ENCODE measurements at places on chromosomes 11 and 22.

GRCh38 chr11:129249923-129250322 is 57.8 kb upstream of the ARHGAP32 start:
- DNase-seq: no peak

DNA sequence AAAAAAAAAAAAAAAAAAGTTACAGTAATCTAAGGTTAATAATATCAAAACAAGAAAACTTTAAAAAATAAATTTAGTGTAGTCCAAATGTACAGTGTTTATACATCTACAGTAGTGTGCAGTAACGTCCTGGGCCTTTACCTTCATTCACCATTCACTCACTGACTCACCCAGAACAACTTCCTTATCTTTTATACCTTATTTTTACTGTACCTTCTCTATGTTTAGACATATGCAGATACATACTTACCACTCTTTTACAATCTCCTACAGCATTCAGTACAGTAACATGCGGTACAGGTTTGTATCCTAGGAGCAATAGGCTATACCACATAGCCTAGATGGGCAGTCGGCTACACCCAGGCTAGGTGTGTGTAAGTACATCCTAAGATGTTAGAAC is 38.5 kb downstream of the TCF20 start:
- no peak for DNase-seq

- DNase-seq: no peak
Observed at GRCh38 chr11:31045335-31045734, 324.2 kb downstream of the DCDC1 start.

- DNase-seq: no peak
Observed at GRCh38 chr11:77596626-77597025, 6.9 kb downstream of the AQP11 start.

DNA sequence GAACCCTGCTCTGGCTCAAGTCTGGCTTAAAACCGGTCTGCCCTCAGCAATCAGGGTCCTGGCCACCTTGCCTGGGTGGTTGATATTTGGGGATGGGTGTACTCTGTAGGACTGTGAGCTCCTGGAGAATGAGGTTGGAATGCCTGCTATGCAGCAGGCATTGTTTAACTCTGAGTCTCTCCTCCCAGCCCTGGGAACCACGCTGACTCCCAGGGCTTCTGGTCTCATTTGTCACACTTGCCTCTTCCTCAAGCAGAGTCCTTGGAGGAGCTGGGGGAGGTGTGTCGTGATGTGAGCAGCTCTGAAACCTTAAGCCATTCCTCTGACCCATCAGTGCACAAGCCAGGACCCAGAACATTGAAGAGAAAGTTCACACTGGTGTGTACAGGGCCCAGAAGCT is 340.1 kb downstream of the MN1 start:
- no peak for DNase-seq

GRCh38 chr11:1486054-1486825 is at the start of gene MOB2:
MOB2 (minus strand) TSS chr11:1486779; CDS start chr11:1486556, 223 bp downstream.
- DNase-seq: no peak

GRCh38 chr11:121575963-121576290 is 123.2 kb upstream of the SORL1-AS1 start:
- DNase-seq: no peak

GRCh38 chr11:27720277-27720830 is 20.1 kb upstream of the BDNF start:
- no peak for DNase-seq

DNA sequence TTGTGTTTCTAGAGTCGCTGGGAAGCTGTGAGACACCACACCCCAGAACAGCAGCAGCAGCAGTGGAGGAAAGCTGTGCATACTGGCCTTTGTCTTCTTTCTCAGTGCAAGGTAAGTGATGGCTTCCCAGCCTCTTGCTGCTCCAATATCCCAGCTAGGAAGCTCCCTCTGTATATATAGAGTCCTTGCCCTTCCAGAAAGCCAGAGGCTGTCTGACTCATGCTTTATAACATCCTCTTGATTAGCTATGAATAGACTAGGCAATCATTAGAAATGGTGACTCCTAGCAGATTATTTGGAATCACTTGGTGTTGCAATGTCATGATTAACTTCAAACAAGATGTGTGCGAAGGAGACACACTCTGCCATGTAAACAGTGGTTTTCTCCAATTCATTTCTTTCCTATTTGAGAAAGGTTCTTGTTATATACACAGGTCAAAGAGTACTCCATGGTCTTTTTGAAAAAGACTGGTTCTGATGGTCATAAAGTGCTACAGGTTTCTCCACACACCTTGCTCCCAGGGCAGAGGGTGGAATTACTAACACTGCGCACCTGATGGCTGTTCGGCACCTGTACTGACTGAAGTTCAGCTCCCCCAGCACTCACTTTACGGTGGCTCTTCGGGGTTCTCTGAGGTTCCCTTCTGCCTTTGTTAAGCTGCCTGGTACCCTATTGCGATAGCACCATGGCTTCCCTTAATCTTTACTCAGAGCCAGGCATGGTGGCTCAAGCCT is at the start of gene MMP1:
Gene MMP1 (minus strand): TSS at position 149 of the 735 bp plus-strand sequence. CDS start 68 bp downstream, at position 81.
- DNase-seq: peak; percentile 65

DNA sequence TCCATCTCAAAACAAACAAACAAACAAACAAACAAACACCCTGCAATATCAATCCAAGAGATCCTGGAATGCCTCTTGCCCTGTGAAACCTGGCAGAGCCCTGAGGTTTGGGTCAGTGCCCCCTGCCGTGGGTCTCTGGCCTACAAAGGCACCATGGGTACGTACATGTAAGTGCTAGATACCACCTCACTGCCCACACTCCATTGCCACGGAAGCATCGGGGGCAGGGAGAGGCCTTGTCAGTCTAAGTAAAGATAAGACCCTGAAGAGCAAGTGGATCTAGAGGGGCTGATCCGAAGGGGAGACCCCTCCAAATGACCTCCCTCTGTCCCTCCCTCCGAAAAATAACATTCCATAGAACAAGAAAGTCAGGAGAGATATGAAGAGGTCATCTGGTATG is 2.0 kb upstream of the MIEF1 start:
- DNase-seq: no peak

- DNase-seq: no peak
Observed at GRCh38 chr11:127247261-127247851, 246.8 kb upstream of the KIRREL3 start.

DNA sequence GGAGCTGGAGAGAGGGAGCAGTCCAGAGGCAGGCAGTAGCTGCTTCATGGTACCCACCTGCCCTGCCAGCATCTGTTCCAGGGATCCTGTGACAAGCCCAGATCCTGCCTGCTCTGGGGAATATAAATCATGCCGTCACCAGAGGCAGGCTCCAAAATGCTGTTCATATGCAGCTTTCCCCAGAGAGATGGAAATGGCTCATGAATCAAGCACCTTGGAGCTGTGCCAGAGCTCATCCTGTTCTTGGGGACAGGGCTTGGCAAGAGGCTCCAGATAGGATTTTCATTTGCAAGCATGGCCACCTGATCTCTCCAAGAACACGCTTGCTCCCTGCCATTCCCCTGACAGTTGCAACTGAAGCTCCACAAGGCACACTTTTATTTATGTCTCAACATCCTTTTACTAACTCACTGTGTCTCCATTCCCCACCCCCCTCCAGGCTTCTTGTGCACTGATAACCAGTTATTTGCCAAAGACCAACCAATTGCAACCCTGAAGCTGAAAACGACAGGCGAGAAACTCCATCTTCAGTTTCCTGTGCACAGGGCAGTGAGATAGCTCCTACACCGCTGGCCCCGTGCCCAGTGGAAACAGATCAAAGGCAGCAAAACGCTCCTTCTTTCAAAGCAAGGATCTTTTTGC is 115.8 kb upstream of the PITPNB start:
- no peak for DNase-seq

- DNase-seq: no peak
Observed at GRCh38 chr22:27404441-27404840, 397.1 kb downstream of the MN1 start.

DNA sequence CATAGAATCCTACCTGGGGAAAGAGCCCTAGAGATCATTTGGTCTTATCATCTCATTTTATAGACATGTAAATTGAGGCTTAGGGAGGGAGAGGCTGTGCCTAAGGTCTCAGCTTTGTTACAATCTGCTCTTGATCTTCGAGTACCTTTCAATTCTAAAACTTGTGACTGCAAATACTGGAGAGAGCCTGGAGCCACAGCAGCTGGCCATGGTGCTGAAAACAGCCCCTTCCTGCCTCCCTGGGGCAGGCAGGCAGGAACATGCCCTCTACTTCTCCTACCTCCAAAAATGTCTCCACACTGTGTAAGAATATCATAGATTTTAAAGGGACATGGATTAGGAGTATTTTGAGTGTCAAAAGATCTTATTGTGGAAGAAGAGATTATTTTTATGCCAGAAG is 52.2 kb downstream of the C22orf42 start:
- DNase-seq: no peak

- DNase-seq: no peak
Observed at GRCh38 chr11:120773501-120774031, 250.3 kb upstream of the TBCEL start.

GRCh38 chr11:69617682-69618081 is 23.3 kb upstream of the CCND1 start:
- DNase-seq: no peak

- DNase-seq: no peak
Observed at GRCh38 chr22:50031189-50032091, 18.9 kb upstream of the IL17REL start.

- DNase-seq: peak; percentile 70
Observed at GRCh38 chr11:65427691-65428577, 5.3 kb downstream of the NEAT1 start.

GRCh38 chr11:117874910-117875381 is 1.5 kb downstream of the FXYD6 start:
- no peak for DNase-seq

DNA sequence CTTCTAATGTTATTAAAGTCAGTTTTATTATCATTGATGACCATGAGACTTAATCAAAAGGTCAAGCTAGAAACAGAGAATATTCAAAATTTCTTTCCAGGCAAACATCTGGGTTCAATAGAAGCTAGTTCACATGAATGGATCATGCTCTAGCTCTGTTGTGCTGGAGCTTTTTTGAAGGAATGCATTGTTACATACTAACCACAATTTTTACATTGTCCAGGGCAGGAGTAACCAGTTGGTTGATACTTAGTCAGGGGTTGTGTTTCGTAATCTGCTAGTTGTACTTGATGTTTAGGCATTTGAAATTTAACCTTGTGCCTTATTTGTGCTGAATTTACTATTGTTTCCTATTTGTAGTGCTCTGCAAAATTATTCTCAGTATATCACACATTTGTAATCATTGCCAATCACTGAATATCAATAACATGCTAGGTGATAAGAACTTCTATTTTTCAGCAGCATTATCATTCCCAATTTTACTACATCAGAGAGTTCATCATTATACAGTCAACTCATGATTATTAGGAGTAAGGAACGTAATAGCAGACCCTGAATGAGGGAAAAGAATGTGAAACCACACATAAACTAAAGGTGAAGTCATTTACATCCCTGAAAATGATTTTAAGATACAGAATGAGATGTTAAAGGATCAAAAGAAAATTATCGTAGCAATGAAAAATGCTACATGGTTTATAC is 23.2 kb downstream of the NF2 start:
- peak; percentile 32 for DNase-seq

- DNase-seq: no peak
Observed at GRCh38 chr11:125762445-125762844, 16.2 kb downstream of the PATE2 start.

- DNase-seq: no peak
Observed at GRCh38 chr11:64391839-64392238, 32.9 kb downstream of the RPS6KA4 start.

DNA sequence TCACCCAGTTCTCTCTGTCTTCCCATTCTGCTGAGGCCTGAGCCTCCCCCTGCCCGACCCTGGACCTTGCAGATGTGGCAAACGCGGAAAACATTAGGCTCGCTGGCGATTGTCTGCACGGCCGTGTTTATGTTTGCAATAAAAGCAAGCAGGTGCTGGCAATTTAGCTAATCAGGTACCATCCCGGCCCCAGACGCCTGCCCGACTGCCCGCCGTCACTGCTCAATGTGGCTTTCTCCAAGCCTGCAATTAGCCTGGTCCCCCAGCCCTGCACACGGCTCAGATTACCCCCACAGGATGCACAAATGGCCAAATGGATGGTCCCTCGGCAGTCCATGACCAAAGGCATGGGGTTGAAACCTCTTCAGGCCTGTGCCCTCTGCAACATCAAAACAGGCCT is 259.7 kb downstream of the MN1 start:
- DNase-seq: no peak

DNA sequence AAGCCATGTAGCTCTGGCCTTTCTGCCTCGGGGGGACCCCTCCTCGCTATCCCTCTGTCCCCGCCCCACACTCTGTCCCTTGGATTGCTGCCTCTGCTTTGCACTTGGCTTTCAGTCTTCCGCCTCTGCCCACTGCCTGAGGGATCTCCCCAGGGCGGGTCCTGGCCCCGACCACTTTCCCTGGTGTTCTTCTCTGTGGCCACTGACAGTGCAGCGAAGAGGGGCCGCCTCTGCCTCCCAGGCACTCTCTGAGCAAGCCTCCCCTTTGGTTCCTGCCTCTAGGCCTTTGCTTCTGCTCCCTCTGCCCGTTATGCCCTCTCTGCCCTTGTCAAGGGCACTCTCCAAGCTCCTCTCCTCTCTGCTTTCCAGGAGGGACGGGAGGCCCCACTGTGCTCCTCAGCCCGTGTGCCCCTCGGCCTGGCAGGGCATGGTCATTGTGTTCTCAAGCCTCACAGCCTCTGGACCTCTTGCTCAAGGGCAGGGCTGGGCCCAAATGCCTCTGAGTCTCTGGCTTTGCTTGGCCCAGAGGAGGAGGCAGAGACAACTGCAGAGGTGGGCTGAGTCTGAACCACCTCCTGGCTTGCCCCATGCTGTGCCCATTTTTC is 5.5 kb upstream of the MPPED1 start:
- no peak for DNase-seq

DNA sequence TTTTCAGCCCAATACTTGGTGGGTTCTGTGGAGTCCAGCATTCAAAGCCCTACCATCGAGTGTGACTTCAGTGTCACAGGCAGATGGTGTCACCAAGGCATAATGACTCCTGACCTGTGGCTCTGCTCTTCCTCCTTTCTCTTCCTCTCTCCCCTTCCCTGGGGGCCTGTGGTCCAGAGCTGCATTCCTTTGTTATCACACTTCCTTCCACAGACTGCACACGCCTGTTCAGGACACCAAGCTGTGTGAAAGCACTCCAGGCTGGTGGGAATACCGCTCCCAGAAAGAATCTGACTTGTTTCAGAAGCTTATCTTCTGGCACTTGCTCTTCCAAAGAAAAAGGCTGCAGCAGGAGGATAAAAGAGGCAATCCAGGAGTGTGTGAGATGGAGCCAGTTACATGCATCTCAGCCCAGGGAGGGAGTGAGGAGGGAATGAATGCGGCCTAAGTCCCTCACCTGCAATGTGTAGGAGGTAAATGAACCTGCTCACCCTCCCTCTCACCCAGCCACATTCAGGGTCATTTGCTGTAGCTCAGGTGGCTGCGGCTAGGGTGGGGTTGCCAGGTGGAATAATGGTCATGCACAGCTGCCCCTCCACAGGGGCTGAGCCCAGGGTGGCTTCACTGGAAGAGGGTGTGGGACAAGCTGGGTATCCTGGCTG is 79.3 kb downstream of the ADAMTS15 start:
- DNase-seq: no peak

- no peak for DNase-seq
Observed at GRCh38 chr11:24593332-24593731, 96.5 kb downstream of the LUZP2 start.

GRCh38 chr11:134561331-134561720 is 149.3 kb upstream of the B3GAT1 start:
- no peak for DNase-seq

All from foreskin melanocyte (primary cell).